Dorsolateral prefrontal cortex (tissue), 122 donors: ENCODE measurements at places on chromosomes 16 and 17. TPM values are rescaled to one million over a fixed set of nuclear protein-coding genes. Genes with fewer than 3 reads are reported as not detected.

DNA sequence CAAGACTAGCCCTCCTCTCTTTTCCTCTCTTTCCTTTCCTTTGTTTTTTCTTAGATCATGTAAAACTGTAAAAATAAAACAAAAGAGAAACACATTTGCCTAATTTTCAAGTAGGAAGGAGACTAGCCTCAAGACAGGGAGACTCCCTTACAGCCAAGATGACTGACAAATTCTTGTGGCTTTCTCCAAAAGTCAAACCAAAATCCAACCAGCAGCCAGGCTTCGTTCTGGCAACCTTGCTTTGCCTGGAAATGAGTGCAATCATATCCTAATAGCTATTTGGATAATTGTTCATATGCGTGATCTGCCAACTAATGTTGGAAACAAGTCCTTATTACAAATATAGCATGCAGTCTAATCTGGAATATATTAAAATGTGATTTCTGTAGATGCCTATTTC, 868.9 kb upstream of the SOX9 start:
- DNase-seq, result no peak

DNA sequence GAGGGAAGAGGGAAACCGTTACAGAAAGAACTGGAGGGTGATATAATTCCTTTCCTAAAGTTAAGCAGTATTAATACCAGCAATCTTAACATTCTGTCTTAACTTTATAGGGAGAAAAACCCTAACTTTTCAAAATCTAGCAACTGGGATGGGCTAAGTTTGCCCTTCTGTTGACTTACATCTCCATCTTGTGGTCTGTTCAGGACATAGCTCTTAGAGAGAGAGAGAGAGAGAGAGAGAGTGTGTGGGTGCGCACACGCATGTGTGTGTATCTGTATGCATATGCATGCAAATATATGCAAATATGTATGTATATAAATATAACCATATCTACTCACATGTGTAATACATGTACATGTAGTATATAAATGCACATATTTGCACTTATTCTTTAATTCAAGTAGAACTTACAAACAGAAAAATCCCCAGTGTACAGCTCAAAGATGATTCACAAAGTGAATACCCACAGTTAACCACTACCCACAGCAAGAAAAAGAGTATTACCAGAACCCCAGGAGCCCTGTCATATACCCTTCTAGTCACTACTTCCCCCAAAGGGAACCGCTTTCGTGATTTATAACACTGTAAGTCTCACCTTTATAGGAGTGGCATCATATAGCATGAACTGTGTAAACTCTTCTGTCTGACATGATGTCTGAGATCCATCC, 46.5 kb downstream of the STX8 start:
- no peak for DNase-seq

GRCh38 chr16:51831595-51832367, 680.7 kb upstream of the SALL1 start:
- DNase-seq, result no peak

The ITGB3 gene
- total RNA-seq, result 0.65 TPM

GRCh38 chr17:3704931-3705717, 9.2 kb upstream of the P2RX5 start:
- no peak for DNase-seq

The FOXC2 gene
- total RNA-seq, result 4.0 TPM

The RPS6KB1 gene
- total RNA-seq, result 42.9 TPM

DNA sequence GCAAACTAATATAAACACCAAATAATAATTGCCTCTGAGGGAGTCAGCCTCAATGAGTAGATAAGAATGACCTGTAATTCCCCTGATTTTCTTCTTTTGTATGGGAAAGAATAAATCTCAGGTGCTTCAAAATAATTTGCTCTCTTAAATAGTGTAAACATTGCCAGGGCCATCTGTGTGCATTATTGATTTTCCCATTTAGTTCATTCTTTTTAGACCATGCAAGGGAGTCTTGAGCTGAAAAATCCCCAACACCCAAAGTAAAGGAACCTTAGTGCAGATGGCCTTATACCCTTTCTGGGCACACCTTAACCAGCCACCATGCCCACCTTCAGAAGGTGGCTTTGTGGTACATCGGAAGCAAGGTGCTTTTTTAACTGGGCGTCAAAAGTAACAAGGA, 267.2 kb downstream of the TMEM114 start:
- DNase-seq, result no peak

The MSLN gene
- 2.2 TPM for total RNA-seq

- no peak for DNase-seq
These were observed 5.5 kb downstream of the DHODH start for GRCh38 chr16:72013888-72014581.

GRCh38 chr17:9810100-9810949, 11.6 kb downstream of the GSG1L2 start:
- DNase-seq, result no peak

DNA sequence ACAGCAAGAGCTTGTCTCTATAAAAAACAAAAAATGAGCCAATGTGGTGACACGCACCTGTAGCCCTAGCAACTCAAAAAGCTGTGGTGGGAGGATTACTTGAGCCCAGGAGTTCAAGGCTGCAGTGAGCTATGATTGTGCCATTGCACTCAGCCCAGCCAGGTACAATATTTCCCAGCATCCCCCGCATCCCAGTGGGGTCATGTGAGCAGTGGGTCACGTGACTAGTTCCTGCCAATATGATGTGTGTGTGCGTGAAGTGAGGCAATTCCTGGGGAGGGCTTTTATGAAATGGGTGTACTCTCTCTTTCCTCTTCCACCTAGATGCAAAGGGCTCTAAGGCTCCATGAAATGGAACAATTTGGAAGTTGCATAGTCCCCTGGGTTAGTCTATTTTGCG, 81.3 kb downstream of the GSG1L start:
- DNase-seq, result no peak

DNA sequence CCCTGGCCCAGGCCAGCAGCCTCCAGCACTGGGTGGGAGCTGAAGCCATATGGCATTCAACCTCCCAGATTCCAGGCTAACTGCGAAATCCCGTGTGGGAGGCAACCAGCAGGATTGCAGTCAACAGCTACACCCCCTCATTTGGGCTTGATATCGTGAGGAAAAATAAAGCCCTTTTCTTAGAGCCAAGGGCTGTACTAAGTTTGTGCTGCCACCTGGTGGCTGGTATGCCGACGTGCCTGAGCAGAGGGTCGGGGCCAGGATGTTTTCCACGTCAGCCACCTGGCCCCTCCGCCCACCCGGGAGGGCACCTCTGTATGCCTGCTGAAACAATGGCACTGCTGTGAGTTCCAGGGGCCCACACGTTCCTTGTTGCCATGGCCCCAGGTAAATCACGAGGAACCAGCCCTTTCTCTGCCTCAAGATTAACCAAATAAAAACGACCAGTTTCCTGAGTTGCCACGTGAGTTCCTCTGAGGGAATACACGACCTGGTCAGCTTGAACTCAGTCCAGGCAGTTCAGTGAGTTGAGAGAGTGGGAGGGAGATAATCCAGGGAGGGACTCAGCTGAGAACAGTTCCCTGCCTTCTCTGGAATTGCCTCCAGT, 9.0 kb downstream of the TMEM98 start:
- DNase-seq, result peak; percentile 55

The ZNF286A gene
- total RNA-seq, result 30.2 TPM

DNA sequence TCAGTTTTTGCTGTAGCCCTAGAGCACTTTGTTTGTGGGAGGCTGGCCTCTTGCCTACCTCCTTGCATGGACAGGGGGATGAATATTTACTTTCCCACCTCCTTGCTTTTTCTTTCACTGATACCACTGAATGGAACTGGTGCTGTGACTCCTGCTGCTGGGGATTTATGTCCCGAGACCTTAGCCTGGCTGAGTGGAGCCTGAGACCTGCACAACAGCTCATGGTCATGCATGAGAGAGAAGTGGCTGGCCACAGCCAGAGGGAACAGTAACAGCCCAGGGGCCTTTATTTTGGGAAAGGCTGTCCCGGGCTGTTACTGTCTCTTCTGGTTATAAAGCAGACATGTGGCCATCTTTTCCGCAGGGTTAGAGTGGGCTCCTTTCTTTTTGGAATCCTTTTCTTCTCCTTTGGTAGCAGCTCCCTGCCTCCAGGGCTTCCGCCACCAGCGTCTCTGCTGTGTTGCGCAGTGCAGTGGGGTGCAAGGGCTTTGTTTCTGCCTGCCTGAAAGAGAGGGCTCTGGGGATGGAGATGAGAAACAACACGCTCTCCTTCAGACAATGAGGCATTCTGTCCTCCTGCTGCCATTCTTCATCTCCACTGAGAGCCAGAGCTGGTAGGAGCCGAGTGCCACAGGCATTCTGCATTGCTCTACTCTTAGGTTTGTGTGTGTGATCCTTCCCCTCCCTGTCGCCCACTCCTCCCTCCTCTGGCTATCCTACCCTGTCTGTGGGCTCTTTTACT, 14.5 kb downstream of the SNX11 start:
- peak; percentile 29 for DNase-seq

DNA sequence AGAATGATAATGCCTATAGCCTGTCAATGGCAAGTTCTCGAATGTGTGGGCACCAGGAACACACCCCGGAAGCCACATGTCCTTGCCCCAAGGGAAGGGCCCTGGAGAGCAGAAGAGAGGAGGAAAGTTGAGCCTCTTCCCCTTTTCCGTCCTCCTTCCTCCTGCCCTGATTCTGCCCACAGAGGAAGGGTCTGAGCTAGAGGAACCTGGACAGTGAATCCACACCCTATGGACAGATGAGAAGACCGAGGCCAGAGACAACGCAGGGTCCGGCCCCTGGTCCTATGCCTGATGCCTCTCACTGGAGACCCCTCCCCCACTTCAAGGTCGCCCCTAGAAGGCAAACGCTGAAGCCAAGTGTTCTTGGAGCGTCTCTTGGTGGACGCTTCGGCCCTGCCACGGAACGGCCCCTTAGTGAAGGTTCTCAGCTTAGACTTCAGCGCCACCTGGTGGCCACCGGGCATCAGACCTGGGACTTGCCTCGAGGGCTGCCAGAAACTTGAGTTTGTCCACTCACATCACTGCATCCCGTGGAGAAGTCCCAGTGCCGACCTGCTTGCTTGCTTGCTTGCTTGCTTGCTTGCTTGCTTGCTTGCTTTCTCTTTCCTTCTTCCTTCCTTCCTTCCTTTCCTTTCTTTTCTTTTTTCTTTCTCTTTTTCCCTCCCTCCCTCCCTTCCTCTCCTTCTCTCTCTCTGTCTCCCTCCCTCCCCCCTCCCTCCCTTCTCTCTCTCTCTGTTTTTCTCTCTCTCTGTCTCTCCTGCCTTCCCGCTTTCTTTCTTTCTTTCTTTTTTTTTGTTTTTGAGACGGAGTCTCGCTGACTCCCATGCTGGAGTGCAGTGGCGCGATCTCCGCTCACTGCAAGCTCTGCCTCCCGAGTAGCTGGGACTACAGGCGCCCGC, 20.6 kb upstream of the SPNS3 start:
- DNase-seq, result peak; percentile 92

- peak; percentile 63 for DNase-seq
These were observed 34.7 kb downstream of the MYO18A start for GRCh38 chr17:29145289-29146073.
